ENCODE measurements at places on chromosomes 7 and 10.

- DNase-seq: no peak
Measured at GRCh38 chr10:110994406-110995086, 75.1 kb downstream of the SHOC2 start.

DNA sequence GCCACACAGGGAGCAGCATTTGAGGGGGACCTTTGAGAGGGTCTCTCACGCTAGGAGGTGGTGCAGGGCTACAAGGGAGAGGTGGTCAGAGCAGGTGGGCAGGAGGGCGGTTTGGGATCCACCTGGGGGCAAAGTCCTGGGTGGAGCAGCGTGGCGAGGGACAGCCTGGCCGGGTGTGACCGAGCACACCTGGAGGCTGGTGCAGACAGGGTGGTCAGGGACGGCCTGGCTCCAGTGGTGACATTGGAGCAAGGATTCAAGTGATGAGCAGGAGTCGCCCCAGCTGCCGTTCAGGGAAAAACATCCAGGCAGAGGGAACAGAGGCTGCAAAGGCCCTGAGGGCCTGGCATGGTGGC lies 36.0 kb downstream of the CLIP2 start:
- no peak for DNase-seq

DNA sequence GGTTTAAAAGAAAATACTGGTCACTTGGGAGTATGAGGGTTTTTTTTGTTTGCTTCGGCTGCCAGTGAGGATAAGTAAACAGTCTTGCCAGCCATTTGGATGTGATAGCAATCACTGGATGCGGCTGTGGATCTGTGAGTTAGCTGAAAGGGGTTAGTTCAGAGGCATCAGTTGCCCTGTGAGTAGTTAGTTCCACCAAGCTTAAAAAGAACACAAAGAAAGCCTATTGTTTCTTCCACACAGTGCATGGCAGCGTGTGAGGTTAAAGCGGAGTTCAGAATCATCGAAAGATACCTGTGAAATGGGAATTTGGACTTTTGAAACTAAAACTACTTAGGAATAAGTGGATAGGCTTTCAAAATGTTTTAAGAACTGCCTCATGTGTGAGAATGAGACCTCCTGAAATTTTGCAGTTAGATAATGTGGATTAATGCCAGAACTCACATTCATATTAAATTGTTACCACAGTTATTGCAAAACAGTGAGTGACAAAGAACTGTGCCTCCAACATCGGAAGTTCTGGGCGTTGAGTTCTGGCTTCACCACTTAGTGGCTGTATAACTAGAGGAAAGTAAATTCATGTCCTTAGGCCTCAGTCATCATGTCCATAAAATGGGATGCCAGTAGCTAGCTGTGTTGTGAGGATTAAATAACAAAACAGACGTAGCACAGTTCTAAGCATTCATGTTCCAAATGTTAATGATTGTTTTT lies 31.3 kb downstream of the KIAA1217 start:
- DNase-seq: no peak

DNA sequence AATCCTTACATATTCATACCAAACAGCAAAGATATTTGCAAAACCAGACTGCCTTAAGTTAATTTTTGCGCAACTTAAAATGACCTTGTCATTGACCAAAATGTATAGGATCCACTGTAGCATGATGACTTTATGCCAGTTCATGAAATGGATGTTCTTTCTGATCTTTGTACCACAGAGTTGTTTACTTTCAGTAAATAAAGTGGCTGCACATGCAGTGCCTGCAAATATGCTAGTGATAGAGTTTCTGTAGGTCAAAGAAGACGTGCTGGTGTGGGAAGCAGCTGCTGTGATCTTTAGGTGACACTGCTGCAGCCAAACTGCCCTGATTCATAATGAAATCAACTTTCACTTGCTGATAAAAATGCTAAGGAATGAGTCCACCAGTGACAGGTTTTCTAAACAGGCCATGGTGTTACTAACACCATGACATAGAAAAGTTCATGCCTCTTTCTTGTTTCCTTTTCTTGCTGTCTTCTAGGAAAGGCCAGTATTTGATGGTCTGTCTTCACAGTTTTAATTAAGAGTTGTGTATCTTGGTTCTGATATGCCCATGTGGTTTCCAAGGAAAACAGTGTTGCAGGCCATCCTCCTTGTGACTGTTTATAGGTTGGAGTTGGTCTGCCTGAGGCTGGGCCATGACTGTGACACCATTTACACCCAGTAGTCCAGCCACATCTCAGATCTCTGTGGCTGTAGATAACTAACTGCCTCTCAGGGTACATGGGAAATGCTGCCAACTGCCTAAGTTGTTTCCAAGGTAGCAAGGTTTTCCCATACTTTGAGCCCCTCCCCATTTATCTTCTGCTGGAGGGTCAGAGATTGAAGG lies 62.5 kb downstream of the INSYN2A start:
- DNase-seq: no peak

DNA sequence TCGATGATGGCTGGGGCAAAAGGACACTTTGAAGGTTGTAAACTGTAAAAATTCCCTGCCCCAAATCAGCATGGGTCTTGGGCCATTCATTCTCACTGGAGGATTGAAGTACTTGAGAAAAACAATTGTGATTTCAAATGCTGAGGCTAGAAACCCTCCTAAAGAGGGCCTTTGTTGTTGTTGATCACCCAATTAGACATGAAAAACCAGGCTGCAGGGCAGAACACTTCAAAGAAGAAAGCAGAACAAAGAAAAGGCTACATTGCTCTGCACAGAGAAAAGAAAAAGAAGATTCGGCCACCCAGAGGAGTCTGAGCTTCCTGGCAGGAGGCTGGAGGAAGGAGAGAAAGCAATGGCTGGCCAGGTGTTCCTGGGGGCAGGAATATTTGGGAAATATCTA lies 143.1 kb downstream of the NPY start:
- DNase-seq: no peak

GRCh38 chr7:1845536-1846311 lies 175.6 kb downstream of the ELFN1 start:
- no peak for DNase-seq

DNA sequence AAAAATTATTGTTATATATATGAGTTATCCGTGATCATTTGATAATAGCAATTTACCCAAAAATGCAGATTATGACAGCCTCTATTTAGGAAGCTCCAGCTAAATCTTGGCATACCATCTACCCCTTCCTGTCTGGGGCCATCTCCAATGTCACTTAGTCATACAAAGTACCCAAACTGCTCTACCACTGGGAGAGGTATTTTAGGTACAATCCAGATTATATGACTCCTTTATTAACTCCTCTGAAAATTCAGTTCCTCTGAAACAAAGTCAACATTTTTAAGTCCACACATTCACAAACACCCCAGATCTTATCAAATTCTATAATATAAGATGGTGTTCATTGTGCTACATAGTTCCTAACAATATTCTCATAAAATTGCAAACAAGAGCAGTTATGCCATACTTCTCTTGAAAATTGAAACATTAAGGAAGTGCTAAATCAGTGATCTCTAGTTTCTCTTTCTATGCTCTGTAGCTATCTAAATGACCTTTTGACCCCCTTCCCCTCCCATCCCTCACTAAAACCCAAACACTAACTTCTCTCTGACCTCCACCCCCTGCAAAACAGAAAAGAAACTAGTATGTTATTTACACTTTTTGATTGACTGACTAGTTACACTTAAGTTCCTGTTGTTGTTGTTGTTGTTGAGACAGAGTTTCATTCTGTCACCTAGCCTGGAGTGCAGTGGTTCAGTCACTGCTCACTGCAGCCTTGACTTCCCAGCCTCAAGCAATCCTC lies 16.4 kb downstream of the HOXA1 start:
- DNase-seq: no peak

DNA sequence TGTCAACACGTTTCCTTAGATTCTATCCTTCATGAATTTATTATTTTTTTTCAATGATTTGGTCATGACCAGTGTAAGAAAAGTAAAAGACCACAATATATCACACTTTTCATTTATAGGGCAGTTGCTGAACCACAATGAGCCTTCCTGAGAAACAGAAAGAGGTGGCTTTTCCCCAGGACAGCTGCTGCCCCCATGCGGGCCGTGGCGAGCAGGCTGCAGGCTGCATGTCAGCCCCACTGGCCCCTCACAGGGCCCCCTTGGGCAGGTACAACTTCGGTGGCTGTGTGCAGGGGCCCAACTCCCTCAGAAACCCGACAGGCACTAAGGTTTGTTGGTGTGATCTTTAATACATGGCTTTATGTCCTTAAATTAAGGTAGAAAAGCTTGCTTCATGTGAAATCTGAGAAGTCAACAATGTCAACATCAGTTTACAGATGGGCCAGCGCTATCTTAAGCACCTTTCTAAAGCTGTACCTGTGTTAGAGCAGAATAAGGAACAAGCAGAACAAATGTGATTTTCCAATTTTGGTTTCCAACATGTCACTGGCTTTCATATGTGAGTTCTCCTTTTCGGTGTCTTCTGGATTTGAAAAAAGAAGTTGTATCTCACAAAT lies 10.6 kb downstream of the BEND7 start:
- no peak for DNase-seq

- DNase-seq: no peak
Measured at GRCh38 chr10:73117976-73118743, 7.9 kb downstream of the NUDT13 start.

DNA sequence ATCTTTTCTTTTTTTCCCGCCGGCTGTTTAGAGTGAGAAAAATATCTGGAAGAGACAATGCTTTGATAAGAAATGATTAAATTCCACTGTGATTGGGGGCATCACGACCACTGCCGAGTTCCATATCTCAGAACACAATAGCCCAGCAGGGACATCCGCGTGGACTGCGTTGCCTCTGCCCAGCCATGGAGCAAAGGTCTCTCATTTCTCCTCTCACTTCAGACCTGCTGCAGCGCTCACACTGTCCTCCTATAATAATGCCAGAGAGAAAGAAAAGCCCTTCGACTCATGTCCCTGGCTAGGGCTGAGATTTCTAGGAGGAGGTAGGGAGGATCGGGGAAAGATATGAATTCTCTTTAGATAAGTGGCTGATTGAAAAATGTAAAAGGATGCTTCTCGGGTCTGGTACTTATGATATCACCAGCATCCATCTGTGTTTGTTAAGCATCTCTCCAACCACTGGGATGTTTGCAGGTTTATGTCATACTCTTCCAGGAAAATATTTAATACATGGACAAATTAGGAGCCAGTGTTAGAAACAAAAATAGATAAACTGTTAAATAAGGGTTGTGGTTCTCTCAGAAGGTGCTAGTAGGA lies 472.9 kb upstream of the AKR1E2 start:
- no peak for DNase-seq

All from NCI-H2171 (cell line).